Neuronal stem cell (in vitro differentiated cells): ENCODE measurements at places on chromosomes 5 and 9.

DNA sequence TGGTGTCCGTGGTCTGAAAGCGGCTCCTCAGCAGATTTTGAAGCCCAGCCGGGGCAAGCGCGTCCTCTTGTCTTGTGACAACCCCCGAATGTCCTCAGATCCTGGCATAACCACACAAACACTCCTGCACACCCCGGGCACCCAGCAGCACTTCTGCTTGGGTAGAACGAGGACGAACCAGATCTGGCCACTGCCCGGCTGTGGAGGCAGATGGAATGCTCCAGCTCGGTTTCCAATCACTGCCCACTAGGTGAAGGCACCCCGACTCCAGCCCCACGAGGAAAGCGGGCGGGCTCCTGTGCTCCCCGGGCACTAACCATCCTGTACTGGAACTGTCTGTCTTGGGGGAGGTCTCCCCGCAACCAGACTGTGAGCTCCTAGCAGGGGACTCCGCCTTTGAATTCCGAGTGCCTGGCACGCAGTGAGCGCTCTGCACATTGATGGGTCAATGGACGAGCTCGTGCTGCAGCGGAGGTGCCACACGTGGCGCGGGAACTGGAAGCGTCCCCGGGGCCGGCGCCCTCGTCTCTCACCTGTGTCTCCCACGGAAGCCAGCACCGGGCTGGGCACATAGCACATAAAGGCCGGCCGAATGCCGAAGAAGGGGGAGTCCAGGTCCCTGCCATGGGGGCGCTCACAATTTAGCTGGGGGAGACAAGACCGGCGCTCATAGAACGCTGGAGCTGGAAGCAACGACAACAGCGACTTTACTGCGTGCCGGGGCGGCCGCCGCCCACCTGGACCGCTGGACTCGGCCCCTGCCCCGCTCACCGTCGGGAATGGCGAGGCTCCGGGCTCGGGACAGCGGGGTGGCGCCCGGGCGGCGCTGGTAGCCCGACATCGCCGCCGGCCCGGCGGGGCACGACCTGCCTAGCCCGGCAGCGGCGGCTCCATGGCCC, 608 bp downstream of the ENTR1 start:
- DNase-seq: no peak

GRCh38 chr9:38649731-38650363, 29.5 kb upstream of the ANKRD18A start:
- DNase-seq: no peak

DNA sequence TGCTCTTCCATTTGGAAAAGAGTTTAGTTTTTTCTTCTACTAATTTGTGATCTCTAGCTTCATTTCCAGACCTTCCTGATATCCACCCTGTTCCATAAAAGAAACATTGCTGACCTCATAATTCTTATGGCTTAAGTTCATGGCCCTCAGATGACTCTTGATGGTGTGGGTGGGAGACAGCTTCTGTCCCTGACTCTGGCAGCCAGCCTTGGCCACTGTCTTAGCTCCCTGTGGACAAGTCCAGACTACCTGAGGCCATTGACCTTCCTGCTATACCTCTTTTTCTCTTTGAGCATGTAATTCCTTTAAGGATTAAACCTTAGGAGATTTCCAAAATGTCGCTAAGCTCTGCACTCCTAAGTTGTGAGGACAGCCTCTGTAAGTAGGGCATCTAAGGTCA, 101.1 kb upstream of the DAP start:
- DNase-seq: no peak

- no peak for DNase-seq
These were observed 1660.8 kb upstream of the ACO1 start for GRCh38 chr9:30723656-30724055.

- no peak for DNase-seq
These were observed 336.5 kb downstream of the DIRAS2 start for GRCh38 chr9:90306158-90306557.

DNA sequence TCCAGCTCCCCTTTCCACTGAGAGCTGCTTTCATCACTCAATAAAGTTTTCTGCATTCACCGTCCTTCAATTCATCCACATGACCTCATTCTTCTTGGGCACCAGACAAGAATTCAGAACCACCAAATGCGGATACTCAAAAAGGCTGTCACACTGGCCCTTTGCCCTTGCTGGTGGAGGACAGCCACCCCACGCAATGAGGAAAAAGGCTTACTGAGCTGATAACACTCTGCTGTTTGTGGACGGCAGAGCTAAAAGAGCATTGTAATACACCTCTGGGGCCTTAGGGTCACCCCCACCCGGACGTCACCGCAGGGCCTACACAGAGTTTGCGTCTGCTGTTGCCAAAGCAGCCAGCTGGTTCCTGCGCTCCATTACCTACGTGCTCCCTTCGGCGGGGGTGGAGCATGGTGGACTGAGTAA, 51.2 kb upstream of the ZNF608 start:
- DNase-seq: no peak

- no peak for DNase-seq
These were observed 26.6 kb downstream of the DRD1 start for GRCh38 chr5:175417384-175417783.

DNA sequence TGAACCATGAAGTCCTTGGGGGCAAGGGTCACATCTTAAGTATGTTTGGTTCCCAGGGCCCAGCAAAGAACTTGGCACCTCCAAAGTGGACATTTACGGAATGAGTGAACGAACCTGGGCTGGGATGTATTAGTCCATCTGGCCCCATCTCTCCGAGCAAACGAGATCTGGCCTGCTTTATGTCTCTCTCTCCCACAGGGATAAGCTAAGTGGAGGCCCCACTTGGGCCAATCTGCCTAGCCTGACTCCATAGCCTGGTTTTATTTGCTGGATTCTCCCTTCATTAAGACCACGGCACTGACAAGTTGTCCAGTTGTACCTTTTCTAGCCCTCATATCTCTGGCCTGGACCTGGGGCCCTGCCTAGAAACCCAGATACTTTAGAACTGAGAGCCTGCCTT, 2.1 kb downstream of the TTLL11 start:
- DNase-seq: no peak

DNA sequence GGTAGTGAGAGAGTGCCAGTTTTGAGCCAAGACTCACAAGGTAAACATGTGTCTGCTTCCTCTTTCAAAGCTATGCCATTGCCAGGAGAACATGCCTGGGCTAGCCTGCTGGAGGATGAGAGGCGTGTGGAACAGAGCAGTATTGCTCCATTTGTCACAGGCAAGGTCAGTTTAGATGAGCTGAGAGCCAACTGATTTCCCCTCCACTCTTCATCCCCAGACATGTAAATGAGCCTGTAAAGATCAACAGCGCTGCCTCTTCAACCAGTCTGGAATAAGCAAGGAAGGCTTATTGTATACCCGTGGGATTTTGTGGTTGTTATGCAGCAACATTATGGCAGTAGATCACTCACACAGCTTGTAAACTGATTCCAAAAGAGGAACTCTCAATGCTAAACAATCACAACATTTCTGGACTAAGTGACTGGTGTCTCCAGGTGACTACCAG, 8.2 kb upstream of the GDNF start:
- DNase-seq: no peak

GRCh38 chr9:101648493-101648892, 53.7 kb upstream of the PPP3R2 start:
- no peak for DNase-seq

GRCh38 chr9:83472221-83472665, 66.0 kb downstream of the FRMD3 start:
- no peak for DNase-seq

DNA sequence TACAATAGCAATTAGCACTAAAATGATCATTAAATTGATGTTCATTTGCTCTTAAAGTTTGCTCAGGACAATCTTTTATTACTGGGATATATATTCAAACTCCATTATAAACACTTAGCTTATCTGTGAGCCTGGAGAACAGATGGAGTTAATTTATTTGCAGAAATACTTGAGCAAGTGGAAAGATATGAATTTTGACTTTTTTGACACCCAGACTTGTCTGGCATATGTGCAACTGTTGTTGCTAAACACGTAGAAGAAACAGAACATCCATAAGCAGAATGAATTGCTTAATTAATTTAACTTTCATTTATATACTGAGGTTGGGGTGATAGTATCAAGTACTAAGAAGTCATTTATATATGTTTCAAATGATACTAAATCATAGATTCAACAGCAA, 820.7 kb upstream of the TYRP1 start:
- no peak for DNase-seq

DNA sequence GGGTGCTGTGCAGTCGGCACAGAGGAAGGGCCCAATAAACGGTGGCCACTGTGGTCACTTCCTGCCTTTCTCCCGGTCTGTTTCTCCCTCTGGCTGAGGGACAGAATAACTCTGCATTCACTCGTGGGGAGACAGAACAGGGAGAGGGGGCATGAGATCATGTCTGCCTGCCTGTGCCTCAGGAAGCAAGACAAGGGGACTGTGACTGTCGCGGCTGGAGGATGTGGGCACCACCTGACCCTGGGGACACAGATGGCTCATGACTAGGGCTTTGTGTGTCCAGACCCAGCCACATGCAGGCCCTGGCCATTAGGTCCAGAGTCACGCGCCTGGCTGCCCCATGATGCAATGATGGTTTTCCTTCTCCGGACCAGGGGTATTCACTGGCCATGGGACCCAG, 5.8 kb downstream of the TRUB2 start:
- DNase-seq: no peak

DNA sequence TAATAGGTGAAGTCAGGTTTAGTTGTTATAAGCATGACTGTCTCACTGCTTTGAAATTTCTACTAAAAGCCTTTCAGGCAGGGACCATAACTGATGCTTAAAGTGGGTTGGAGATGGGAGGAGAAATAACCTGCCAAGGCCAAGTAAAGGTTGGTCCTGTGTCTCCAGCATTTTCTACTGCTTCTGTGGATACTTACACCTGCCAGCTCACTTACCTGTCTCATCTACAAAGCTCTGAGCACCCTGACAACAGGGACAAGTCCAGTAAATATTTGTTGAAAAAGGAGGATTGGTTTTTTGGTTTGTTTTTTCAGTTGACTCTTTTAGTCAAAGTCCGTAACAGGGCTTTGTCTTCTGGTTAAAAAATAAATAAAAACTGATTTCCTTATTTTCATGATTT, 38.6 kb downstream of the GRAMD2B start:
- DNase-seq: no peak

DNA sequence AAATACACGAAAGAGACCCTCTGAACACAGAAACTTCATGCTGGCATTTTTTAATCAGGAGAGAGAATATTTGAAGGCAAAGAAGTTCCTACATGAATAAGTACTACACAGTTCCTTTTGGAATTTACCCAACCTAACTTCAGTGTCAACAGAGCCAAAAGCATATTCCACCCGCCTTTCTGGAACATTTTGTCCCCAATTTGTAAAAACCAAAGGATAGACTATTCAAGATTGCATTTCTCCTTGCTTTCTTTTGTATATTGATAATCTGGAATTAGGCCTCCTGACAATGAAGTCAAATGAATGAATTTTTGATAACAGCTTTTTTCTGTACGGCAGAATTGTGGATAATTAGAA, 39.4 kb upstream of the TRAF1 start:
- no peak for DNase-seq

DNA sequence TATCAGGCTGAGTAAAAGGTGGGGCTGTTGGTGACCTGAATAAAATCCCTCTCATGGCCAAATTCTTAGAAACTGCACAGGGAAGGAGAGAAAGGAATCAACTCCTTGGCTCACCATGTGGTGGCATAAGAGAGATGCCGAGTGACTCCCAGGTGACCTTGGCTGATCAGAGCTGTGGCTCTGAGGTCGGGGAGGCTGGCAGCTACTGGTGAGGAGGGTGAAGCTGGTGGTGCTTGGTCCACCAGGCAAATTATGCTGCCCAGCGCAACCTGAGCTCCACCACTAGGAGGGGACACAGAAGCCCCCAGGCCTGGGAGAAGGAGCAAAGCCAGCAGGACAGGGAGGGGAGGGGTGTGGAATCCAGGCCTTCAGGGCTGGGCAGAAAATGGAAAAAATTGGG, 111.2 kb upstream of the IL12B start:
- no peak for DNase-seq

- DNase-seq: no peak
These were observed 55.9 kb downstream of the TMC1 start for GRCh38 chr9:72577212-72577753.

- no peak for DNase-seq
These were observed 72.3 kb upstream of the CNTLN start for GRCh38 chr9:17062497-17062896.

DNA sequence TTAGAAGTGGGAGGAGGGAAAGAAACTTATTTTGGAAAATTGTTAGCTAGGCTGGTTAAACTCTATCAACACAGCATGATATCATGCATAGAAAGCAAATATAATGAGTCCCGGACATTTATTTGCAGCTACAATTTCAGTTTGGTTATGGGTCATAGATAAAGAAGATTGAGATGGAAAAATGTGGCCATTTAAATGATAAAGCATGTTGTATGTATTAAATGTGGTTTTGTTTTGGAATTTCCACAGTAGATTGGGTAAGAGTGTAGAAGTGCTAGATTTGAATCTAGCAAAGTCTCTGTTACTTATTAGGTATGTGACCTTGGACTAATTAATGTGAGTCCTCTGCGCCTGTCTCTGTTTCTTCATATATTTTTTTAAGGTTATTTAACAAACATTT, 217.4 kb downstream of the KDM4C start:
- no peak for DNase-seq

DNA sequence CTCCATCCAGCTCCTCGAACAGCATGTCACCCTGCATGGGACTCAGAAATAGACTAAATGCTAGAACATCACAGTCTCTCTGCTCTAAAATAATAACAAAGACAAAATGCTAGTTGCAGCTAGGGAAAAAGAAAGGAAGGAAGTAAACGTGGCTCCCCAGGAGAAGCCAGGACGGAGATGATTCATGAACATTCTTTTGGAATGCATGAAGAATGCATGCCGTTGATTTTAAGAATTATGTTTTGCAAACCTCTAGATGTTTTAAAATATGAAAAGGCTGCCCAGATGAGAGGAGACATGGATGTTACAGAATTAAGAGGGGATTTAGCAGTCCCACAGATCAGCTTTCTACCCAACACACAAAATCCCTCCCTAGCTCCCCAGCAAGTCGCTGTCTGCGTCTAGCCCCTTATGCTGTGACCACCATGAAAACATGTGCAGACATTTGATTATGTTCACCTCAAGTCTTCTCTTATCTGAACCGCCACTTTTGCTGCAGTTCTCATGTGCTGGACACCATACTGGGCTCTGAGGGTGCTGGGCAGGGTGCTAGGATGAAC, 139.4 kb upstream of the LMX1B start:
- DNase-seq: no peak

- DNase-seq: no peak
These were observed 50.5 kb downstream of the SPTLC1 start for GRCh38 chr9:92064711-92065110.
